Thoracic aorta endothelial cell (primary cell): ENCODE measurements at places on chromosomes 12 and 14. TPM values are rescaled to one million over a fixed set of nuclear protein-coding genes. Genes with fewer than 3 reads are reported as not detected.

RND1 gene
- 0.57 and 1.5 TPM in 2 replicates for total RNA-seq

FAM222A gene
- 0.50 and 0.93 TPM in 2 replicates for total RNA-seq

ESPL1 gene
- 14.6 and 29.3 TPM in 2 replicates for total RNA-seq

CLBA1 gene
- total RNA-seq, result 5.1 and 5.2 TPM in 2 replicates

KRT5 gene
- not detected in 2 replicates for total RNA-seq

C14orf132 gene
- total RNA-seq, result 3.2 and 6.0 TPM in 2 replicates

GPR84 gene
- total RNA-seq, result not detected in 2 replicates

PLXNC1 gene
- 0.07 and 0.66 TPM in 2 replicates for total RNA-seq

SMIM41 gene
- 0.13 TPM in 1 of 2 replicates, not detected in the other for total RNA-seq

KRT6C gene
- not detected in 2 replicates for total RNA-seq

LTBP2 gene
- total RNA-seq, result 165 and 256 TPM in 2 replicates

CFAP54 gene
- total RNA-seq, result 44.4 and 68.3 TPM in 2 replicates

LETMD1 gene
- 32.6 and 39.6 TPM in 2 replicates for total RNA-seq

TPH2 gene
- total RNA-seq, result not detected in 2 replicates

NTS gene
- not detected in 2 replicates for total RNA-seq

SLC5A8 gene
- total RNA-seq, result not detected in 2 replicates

TMEM132D gene
- total RNA-seq, result not detected in 2 replicates

OLR1 gene
- not detected in 2 replicates for total RNA-seq
